Globus pallidus (tissue), 1 donor: ENCODE measurements at places on chromosomes 6 and 20.

DNA sequence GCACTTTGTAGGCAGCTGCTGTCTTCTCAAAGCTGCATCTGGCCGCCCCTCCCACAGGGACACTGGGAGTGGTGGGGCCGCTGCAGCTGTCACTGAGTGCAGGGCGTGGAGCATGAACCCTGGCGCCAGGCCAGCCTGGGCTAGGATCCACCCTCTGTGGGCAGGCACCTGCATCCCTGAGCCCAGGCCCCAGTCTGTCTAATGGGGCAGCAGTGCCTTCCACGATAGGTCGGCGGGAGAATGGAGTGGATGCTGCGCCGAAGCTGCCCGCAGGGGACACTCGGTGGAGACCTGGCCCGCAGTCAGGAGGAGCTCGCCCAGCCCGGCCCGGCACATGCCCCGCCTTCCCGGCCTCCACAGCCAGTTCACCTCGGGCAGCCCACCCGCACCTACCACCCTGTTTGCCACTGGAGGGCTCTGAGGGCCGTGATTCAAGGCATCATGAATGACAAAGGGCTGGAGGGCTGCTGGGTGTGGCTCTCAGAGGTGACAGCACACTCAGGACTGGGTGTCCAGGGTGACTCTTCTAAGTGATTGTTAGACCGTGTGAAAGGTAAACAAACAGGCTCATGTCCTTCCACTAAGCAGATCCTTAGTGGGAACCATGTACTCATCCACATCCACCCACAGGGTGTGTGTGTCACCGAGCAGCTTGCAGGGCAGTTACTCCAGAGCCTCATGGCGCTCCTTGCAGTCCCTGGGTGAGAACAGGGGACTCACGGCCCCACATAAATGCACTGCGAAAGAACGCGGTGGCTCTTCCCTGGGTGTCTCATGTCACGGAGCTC is 133.9 kb downstream of the AGPAT4 start:
- DNase-seq: no peak

DNA sequence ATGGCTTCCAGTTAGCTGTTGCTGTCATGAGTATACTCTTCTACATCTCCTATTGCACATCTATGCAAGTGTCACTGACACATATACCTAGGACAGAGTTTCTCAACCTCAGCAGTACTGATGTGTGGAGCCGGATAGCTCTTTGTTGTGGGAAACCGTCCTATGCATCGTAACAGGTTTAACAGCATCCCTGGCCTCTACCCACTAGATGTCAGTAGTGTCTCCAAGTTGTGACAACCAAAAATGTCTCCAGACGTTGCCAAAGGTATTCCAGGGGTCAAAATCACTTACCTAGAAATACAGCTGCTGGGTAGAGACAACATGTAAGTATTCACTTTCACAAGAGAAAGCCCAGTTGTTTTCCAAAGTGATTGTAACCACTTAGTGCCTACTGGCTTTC is 637.6 kb downstream of the RNF144B start:
- no peak for DNase-seq

DNA sequence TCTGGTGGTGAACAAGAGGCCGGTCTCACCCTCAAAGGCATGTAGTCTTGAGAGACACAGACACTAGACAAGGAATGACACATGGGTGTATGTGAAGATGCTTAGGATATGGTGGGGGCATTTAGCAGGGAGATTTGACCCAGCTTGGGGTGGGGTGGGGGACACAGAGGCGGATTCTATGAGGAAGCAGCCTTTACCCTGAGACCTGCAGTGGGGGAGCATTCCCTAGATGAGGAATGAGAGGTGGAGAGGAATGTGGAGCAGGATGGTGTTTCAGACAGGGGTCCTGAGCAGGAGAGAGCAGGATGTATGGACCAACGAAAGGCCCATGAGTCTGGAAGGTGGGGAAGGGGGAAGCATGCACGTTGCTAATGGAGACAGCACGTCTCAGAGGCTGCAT is 57.8 kb downstream of the PHACTR3 start:
- no peak for DNase-seq

GRCh38 chr20:54585217-54585616 is 109.8 kb downstream of the DOK5 start:
- no peak for DNase-seq

- DNase-seq: peak; percentile 58
Observed at GRCh38 chr6:108557494-108558371, 3.0 kb upstream of the FOXO3 start.

DNA sequence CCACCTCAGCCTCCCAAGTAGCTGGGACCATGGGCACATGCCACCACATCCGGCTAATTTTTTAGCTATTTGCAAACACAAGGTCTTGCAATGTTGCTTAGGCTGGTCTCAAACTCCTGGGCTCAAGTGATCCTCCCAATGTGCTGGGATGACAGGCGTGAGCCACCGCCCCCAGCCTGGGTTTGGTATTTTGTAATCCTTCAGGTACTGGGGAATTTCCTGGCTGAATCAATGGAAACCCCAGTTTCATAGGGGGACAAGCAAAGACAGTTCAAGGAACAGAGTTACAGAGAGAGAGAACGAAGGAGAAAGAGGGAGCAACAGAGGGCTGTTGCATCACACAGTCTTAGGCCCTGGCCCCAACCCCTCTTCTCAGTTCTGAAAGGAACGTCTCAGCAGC is 35.7 kb downstream of the RAB44 start:
- DNase-seq: no peak

DNA sequence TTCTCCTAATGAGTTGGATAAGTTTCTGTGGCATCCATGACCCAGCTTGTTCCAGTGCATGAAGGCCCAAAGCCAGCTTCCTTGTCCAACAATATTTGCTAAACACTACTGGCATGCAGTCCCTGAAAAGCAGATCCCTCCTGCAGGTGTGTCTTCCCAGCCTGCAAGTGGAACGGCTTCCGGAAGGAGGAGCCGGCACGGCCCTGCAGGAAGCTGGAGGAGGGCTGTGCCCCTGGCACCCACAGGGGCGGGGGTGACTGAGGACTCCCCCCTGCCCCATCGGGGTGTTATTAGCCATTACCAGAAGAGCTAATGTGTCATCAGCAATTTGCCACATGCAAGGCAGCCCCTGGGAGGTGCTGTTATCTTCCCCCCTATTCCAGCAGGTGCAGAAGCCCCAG is 27.4 kb downstream of the NPEPL1 start:
- DNase-seq: no peak

DNA sequence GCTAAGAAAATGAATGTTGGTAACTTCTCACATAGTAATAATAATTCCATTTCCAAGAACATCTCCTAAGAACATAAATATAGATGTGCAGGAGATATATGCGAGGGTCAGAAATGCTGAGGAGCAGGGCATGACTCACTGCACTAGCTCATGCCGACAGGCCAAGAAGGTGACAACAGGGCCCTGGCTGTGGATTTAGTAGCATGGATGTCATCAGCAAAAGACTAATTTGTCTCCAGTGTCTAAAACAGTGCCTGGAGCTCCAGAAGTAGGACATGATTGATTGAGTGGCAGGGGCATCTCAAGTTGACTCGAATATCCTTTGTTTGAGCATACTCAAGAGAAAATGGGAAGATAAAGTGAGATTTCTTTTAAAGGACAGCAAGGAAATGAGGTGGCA is 207.0 kb upstream of the FOXA2 start:
- no peak for DNase-seq

GRCh38 chr6:3282476-3283236 is 23.9 kb downstream of the PSMG4 start:
- DNase-seq: no peak

DNA sequence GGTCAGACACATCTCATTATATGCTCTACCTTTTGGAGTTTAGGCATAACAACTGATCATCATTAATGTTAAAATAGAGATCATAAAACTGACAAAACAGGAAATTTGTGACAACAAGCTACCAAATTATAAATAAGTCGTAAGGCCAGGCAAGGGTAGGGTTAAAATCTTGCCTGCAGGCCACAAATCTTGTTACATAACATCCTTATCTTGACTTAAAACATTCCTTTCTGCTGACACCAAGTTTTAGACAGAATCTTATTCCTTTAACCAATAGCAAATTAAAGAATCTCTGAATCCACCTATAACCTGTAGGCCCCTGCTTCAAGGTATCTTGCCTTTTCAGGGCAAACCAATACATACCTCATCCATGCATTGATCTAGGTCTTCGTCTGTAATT is 32.5 kb upstream of the NKAIN2 start:
- DNase-seq: no peak

GRCh38 chr20:14375416-14375985 is 38.1 kb upstream of the FLRT3 start:
- no peak for DNase-seq

- no peak for DNase-seq
Observed at GRCh38 chr20:23727016-23727415, 23.7 kb downstream of the CST1 start.

- DNase-seq: no peak
Observed at GRCh38 chr6:26411751-26412150, 9.7 kb downstream of the BTN3A1 start.

DNA sequence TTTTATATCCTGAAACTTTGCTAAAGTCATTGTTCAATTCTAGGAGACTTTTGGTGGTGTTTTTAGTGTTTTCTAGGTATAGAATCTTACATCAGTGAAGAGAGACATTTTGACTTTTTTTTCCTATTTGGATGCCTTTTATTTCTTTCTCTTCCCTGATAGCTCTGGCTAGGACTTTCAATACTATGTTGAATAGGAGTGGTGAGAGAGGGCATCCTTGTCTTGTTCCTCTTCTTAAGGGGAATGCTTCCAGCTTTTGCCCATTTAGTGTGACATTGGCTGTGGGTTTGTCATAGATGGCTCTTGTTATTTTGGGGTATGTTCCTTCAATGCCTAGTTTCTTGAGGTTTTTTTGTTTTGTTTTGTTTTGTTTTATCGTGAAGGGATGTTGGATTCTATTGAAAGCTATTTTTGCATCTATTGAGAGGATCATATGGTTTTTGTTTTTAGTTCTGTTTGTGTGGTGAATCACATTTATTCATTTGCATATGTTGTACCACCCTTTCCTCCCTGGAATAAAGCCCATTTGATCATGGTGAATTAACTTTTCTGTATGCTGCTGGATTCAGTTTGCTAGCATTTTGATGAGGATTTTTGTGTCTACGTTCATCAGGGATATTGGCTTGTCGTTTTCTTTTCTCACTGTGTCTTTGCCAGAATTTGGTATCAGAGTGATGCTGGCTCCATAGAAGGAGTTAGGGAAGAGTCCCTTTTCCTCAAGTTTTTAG is 540.1 kb upstream of the FLRT3 start:
- no peak for DNase-seq

DNA sequence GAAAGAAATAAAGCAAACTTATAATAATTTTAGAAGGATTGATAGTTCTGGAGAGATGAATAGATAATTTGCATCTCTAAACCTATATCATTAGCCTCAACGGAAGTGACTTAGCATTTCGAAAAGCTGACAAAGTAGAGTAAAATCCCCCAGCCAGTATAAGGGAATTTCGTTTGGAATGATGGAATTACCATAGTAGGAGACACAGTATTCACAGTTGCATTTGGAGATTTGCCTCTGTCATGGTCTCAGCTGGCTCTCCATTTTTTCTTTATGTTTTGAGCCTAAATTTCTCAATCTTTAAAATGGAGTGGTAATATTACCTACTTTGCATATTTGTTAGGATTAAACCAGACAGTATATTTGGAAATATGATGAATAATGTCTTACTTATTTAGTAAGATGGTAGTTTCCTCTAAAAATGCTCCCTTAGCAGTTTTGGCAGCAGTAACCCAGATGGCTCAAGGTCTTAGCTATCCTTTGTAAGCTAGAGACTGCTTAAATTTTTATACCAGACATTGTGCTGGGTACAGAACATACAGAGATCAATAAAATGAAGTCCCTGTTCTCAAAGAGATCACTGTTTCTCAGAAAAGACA is 58.2 kb downstream of the SMAP1 start:
- DNase-seq: no peak

- peak; percentile 27 for DNase-seq
Observed at GRCh38 chr6:149566410-149567193, 427 bp downstream of the GINM1 start.

- no peak for DNase-seq
Observed at GRCh38 chr20:57270204-57270984, 4.0 kb upstream of the BMP7 start.

DNA sequence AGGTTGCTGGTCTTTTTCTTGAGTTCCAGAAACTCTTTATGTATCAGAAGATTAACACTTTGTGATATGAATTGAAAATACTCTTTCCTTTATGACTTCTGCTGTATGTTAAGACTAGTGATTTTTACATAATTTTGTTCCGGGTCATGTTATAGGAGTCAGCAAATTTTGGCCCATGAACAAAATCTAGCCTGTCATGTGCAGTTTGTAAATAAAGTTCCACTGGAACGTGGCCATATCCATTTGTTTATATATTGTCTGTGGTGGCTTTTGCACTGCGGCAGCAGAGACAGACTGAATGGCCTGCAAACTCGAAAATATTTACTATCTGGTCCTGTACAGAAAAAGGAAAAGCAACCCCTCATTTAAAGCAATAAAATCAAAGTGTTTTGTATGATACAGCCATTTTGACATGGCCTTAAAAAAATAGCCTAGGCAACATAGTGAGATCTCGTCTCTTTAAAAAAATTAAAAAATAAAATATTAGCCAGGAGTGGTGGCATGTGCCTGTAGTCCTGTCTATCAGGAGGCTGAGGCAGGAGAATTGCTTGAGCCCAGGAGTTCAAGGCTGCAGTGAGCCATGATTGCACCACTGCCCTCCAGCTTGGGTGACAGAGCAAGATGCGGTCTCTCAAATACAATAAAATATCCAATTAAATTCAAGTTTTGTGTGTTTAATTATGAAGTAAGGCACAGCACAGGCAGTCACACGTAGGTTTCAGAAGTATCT is 36.9 kb downstream of the SNX9 start:
- DNase-seq: no peak

DNA sequence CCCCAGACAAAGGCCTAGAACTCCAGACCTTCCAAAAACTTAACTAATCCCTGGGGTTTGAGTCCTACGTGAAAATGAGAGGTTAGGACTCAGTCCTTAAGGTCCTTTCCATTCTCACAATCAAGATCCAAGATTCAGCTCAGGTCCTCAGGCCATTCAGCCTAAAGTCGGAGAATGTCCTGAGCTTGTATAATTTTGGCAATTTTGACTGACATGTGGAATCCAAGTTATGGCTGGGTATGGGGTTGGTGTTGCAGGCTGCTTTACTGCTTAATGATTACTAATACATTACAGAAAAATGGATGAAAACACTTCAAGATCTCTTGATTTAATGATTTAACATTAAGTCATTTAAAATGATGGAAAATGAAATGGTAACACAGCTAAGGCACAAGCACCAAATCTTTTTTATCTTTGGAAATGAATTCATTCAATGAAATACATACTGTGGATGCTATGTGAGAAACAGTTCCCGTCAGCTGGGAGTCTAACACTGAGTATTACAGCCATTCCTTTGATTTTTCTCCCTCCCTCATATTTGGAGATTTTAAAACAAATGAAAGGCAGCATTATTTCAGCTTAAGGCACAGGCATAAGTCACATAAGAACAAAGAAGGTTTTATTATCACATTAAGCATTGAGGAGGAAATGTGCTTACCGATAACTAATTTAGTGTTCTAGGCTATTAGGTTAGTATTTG is 1.3 kb downstream of the ARHGAP18 start:
- no peak for DNase-seq
